Dermis blood vessel endothelial cell (primary cell): ENCODE measurements at places on chromosomes 6 and 20.

DNA sequence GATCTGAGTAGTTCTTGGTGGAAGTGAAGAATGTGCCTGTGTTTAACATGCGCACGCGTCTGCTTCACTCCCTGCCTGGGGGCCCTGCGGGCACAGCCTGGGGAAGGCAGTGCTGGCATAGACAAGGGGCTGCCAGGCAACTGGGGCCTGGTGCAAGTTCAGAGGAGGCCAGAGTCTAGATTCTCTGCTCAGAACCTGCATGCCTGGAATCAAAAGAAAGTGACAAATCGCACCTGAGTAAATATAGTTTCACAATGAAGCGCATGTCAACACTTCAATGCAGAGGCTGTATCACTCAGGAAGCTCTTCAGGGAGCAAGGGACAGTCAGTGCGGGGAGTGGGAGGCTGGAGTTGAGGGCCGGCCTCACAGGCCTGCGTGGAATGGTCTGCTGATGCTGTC lies 24.2 kb upstream of the PPP1R14C start:
- DNase-seq = no peak

- DNase-seq = no peak
Observed at GRCh38 chr6:3593161-3593560, 136.3 kb upstream of the SLC22A23 start.

GRCh38 chr6:63677282-63677681 lies 41.7 kb downstream of the PHF3 start:
- DNase-seq = no peak

- DNase-seq = no peak
Observed at GRCh38 chr6:133505681-133506080, 264.5 kb downstream of the EYA4 start.

DNA sequence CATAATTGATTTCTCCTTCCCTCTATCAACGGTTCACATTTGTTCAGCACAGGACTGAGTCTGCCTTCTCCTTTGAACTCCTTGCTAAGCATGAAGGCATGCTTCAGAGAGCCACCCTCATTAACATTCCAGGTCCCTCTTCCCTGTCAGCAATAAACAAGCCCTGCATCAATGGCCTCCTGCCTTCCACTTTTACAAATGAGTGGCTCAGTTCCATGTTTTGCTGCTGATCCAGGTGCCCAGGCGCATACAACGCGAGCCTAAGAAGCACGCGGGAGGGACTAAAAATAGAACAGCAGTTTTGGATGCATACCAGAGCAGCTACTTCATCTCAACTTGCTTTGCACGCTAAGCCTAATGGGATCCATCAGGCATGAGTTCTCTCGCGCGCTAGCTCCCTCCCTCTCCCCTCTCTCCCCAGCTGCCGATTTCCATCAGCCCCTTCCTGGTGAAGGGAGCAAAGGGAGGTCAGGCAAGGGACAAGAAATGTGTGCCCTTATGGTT lies 53.4 kb downstream of the TRAF3IP2 start:
- DNase-seq = peak; percentile 94

GRCh38 chr6:129657483-129657882 lies 52.5 kb downstream of the ARHGAP18 start:
- no peak for DNase-seq
